ENCODE measurements at places on chromosomes 13 and 19.

DNA sequence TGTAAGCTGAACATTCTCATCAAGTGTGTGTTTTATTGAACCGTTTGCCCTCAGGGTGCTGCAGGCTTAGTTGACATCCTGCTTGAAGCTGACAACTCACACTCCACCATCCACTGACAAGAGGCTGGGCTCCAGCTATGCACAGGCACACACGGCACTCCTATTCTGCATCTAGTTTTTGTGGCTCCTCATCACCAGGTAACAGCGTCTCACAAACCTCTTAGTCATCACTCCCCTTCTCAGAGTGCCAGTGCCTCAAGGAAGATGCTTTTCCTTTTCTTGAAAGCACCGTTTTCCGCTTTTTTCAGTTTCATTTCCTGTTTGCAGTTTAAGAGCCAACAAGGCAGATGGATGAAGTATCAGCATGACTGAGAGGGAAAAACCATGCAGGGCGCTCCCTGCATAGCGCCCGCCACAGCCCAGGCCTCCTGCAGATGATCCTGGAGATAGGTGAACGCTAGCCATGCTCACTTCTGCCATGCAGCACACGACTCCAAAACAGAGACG is 491.2 kb downstream of the COG6 start:
- DNase-seq, result no peak

- no peak for DNase-seq
Observed at GRCh38 chr19:8610936-8611300, 403 bp upstream of the ADAMTS10 start.

DNA sequence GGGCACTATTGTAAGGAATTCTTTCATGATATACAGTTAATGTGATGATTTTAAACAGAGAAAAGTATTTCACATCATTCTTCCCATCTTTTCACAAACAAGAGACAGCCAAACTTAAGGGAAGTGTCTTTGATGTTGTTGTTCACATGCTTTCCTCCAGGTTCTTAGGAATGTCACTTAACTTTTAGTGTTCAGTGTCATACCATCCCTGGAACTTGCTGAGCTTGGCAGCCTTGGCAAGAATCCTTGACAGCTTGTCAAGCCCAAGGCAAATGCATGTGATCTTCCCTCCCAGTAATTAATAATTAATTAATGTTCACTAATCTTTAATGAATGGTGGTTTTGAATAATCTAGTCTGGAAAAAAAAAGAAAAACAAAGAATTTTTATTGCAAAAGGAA is 727.9 kb upstream of the PRR20A start:
- no peak for DNase-seq

- DNase-seq, result no peak
Observed at GRCh38 chr13:39655041-39655568, 357 bp upstream of the COG6 start.

- no peak for DNase-seq
Observed at GRCh38 chr13:66926851-66927524, 303.1 kb downstream of the PCDH9 start.
